Motor neuron (in vitro differentiated cells): ENCODE measurements at places on chromosomes 2 and 18. TPM values are rescaled to one million over a fixed set of nuclear protein-coding genes. Genes with fewer than 3 reads are reported as not detected.

GRCh38 chr18:59514203-59514602 is 155.1 kb upstream of the LMAN1 start:
- ATAC-seq, result no peak

KCNF1 gene
- total RNA-seq, result 2.2 and 2.5 TPM in 2 replicates

- ATAC-seq, result no peak
These were observed 190.7 kb upstream of the SMAD7 start for GRCh38 chr18:49141491-49141890.

LONRF2 gene
- total RNA-seq, result 0.36 and 0.46 TPM in 2 replicates

- ATAC-seq, result no peak
These were observed 126.5 kb downstream of the TTC32 start for GRCh38 chr2:19775315-19775714.

DNA sequence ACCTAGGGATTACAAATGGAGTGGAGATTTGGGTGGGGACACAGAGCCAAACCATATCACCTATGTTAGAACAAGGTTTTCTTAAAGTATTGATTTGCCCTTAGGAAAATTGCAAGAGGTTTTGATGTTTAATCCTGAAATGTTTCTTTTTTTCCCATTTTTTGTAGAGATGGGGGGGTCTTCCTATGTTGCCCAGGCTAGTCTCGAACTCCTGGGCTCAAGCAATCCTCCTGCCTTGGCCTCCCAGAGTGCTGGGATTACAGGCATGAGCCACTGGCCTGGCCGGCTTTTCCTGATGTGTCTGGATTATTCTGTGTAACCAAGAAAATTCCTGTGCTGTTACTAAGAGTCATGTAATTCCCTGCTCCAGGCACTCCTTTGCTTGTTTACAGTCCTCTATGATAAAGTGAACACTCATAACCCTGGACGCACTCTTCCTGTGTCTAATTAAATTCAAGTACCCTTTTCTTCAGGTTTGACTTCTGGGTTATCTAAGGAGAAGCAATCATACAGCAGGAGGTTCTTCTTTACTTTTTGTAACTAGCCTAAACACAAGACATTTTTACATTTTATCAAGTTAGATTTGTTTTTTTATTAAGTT is 15.0 kb upstream of the CTDP1 start:
- no peak for ATAC-seq

- ATAC-seq, result no peak
These were observed 433.8 kb upstream of the ID2 start for GRCh38 chr2:8247905-8248622.

GRCh38 chr2:227864161-227864756 is 7.2 kb upstream of the DAW1 start:
- ATAC-seq, result no peak

CIB4 gene
- not detected in 2 replicates for total RNA-seq

DNA sequence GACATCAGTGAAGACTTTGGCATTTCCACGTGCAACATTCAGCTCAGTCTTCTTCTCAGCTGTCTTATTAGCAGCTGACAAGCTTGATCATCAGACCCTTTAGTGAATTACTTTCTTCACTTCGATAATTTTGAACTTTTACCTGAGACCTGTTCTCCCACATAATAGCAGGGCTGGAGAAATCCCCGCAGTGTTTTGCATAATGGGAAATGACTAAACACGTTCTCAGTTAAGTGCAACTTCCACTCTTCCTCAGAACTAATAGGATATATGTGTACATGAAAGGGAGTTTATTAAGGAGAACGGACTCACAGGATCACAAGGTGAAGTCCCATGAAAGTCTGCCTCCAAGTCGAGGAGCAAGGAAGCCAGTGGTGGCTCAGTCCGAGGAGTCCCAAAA is 28.8 kb upstream of the MBP start:
- ATAC-seq, result no peak

- no peak for ATAC-seq
These were observed 66.6 kb downstream of the PHLPP1 start for GRCh38 chr18:62781893-62782292.
